ENCODE measurements at places on chromosomes 11 and 22.

GRCh38 chr22:30266445-30267381 is at the start of gene OSM:
Gene OSM, minus strand, starts transcription at chr22:30266851. Its CDS starts 52 bp downstream, at chr22:30266799.
- no peak for DNase-seq

DNA sequence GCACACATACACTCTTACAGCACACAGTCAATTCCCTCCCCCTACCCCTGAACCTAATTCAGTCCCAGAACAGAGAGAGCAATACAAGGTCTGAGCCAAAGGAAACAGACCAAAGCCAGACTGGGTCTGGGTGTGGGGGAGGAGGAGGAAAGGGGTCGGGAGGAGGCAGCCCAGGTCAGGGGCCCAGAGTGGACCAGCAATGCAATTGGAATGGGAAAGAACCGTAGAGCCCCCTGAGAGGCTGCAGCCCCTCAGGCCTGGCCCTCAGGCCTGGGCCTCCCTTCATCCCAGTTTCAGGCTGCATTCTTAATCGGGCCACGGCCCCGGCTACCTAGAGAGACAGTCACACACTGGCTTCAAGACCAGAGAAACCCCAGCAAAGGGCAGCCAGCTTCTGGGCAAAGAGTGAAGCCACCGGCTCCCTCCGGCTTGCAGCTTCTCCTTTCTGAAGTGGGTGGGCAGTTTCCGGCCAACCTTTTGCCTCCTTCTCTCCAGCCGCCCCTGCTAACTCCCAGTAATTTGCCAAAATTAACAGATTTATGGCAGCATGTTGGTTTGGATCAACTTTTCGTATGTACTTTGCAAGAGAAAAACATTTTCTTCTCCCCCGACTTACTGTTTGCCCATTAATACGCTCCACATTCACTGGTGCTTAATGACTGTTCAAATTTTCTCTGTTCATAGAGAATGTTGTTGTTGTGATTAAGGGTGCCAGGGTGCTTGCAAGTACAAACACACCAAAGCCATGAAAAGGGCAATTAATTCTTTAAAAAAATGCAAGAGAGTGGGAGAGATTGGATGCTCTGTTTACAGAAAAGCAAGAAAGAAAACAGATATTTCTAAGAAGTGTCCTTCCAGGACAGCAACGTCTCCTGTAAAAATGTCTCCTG is 488.3 kb downstream of the MN1 start:
- DNase-seq = no peak

DNA sequence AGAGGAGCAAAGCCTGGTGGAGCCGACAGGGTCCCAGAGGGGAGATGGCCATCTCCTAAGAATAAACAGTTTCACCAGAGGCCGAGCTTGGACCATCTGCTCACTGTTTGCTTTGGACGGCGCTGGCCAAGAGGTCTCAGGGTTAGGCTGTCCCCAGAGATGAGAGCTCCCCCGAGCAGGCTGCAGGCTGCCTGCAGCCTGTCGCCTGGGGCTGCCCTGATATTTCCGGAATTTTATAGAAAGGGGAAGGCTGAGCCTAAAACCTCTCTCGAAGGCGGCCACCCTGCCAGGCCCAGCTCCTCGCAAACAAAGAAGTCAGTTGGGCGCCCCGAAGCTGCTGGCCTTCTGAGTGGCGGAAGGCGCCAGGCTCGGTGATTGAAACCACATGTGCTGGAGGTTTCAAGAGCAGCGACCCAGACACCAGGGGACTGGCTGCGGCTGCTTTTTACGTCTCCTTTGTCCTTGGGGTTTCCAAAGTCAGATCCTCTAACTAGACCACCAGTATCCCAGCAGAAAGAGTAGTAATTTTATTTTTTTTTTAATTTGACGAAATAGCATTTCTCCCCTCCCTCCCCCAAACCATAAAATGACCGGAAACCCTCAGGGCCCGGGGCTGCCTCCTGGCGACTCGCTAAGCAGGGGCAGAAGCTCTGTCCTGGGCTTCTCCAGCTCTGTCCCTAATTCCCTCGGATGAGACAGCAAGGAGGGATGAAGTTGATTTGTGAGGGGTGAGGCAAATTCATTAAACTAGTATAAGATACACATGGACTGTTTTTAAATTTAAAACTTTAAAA is 57.4 kb downstream of the CLMP start:
- peak; percentile 10 for DNase-seq

DNA sequence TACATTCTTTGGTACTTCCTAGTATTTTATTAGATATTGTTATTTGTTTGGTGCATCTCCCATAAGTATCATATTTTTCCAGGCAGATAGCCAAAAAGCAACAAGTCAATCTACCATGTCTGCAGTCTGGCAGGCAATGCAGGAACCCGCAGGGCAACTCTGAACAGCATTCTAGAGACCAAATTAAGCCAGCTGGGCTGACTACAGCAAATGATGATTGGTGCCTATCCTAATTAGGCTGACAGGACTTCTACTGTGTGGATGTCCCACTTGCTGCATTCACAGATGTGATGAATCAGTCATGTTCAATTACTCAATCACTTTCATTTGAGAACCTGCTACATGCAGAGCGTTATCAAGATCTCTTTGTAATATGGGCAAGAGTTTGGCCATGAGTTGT is 40.3 kb upstream of the AMOTL1 start:
- DNase-seq = no peak

DNA sequence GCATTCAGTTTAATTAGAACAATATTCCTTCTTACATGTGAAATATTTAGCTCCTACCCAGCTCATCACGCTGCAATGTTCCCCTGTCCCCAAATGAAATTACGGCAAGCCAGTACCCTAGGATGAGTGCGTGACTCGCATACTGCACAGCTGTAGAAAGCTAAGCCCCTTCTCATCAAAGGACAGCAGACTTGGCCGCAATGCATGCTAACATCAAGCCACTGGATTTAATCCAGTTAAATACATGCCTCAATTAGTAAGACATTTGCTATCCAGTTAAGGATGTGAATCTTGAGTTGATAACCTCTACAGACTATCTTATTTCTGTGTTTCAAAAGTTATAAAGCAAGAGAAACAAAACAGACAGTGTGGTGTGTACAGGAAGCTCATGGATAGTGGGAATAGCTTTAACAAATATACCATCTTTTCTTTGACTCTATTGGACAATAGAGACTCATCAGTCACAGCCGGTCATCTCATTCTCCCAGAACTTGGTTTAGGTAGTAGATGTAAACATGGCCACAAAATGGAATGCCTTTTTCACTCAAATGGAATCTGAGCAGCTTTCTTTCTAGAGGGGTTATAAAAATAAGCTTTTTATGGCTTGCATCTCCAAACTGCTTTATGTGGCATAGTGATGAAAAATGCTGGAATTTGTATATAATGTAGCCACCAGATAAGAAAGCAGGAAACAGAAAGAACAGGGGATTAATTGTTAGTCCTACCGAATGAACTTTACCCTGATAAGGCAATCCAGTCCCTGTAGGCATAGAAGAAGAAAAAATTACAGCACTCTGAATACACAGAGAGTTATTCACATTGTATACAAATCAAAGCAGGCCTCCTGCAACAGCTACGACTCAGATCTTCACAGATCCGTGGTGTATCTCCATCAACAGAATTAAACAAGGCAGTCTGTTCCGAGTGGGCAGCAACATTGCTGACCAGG is 224.1 kb downstream of the CADM1 start:
- no peak for DNase-seq

- no peak for DNase-seq
Measured at GRCh38 chr11:16935518-16936302, 78.5 kb downstream of the PLEKHA7 start.

DNA sequence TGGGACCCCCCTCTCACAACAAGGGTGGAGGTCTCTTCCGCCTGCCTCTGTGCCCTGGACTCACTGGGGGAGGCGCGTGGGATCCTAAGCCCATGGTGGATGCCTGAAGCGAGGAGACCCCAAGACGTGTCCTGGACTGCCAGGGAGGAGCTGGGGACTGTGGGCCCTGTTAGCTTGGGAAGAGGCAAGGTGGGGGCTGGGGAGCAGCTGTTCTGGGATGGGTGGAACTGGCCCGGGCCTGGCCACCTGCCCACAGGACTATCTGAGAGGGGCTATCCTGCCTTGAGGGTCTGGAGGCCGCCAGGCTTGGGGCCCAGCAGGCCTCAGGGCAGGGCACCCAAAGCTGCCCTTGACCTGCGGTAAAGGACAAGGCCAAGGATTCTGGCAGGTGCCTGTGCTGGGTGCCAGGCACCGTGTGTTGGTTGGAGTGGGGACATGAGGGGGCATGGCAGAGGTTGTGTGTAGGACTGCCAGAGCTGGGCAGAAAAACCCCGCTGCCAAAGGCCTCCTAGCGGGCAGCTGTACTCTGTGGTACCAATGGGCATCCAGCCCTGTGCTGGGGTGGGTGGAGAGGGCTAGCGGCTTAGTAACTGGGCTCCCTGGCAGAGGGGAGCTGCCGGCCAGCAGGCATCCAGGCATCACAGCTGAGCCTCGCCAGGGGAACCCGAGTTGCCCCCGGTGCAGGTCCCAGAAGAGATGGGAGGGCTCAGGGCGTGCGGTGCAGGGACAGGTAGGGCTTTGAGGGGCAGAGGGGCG is 670 bp downstream of the LSP1 start:
- no peak for DNase-seq

GRCh38 chr11:134734141-134734845 is 322.3 kb upstream of the B3GAT1 start:
- DNase-seq = no peak

DNA sequence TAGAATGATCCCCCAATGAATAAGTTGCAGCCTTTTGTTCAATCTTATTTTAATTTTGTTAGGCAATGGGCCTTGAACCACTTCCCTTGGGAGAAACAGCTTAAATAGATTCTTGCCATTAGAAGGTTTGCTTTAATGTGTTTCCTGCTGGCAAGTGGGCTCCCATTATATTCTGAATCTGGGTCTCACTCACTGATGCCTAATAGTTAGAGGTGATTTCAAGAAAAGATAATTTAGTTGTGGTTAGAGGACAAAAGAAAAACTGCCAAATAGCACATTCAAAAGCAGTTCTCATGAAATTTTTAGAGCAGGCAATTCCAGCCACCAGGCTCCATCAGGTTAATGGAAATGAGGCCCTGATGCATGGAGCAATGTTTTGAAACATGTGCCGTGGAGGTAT is 362.6 kb upstream of the CHORDC1 start:
- DNase-seq = no peak

DNA sequence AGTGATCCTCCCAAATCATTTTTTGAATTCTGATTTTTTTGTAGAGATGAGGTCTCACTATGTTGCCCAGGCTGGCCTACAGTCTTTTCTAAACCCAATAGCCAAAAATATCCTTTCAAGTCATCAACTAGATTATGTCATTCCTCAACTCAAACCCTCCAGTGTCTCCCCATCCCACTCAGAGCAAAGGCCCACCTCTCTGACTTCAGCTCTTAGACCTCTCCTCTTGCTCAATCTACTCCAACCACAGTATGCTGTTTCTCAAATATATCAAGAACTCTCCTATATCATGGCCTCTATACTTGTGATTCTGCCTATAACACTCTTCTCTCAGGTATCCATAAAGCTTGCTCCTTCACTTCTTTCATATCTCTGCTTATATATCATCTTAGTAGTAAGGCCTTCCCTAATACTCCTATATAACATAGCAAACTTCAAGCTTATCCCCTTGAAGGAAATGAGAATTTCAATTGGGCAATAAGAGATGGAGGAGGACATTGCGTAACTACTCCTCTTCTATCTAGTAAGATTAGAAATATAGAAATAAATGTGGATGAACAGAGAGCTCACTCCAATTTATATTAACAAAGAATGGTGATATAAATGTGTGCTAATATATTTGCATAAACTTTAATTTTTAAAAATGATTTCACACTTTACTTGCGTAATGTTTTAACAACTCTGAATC is 24.5 kb downstream of the DLG2 start:
- no peak for DNase-seq

DNA sequence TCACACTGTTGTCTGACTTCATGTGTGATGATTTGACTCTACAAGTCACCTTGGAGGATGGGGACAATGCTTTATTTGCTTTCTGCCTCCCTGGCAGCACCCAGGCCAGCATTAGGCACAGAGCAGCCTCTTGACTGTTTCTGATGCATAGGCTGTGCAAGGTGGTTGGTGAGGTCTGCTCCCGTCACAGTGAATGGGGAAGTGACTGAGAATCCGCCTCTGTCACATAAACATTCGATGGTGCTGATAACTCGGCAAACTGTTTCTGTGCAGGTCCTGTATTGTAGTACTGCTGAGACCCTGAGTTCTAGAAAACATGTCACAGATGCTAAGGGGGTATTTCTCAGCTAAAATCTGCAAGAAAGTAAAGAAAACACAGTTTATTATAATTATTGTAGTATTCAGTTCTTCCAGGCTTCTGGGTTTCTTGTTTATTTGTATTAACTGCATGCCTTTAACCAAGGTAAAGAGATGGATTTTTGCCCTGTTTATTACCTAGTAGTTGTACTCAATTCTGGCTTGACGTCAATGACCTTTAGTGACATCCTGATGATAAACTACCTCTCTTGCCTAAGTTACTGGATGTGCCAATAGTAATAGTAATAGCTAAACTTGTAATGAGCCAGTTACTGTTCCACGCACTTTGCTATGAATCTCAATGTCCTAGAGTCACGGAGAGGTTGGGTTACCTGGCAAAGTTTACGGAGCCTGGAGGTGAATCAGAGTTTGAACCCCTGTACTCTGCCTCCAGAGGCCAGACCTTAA is 24.8 kb upstream of the RCN1 start:
- DNase-seq = no peak

GRCh38 chr11:65776196-65776595 is 4.6 kb downstream of the AP5B1 start:
- DNase-seq = no peak

DNA sequence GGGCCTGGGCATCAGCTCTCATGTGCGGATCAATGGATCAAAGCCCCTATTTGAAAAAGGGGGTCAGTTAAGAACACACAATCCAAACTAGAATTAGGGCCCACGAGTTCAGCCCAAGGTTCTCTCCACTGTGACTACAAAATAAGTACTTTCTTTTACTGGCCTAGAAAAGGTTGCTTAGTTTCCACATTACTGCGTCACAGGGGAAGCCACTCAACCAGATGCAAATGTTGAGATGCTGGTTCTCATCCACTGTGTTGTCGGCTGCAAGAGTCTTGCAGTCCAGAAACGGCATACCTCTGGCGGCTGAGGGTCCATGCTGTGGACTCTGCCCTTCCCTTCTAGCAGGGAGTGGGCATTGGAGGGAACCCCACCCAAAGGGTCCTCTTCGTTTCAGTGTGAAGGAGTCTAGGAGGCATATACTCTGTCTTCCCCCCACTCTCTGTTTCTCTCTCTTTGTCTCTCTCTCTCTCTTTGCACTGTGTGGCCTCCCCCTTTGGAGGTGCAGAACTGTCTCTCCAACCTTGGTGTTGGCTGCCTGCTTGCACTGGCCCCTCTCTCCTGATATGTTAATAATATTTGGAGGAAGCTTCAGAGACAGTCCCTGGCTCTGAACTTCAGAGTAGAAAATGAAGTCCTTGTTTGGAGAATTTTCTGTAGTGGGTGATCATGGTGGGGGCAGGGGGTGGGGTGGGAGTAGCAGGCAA is 99.0 kb upstream of the NNMT start:
- DNase-seq = no peak

GRCh38 chr11:125129316-125129993 is 18.0 kb upstream of the TMEM218 start:
- no peak for DNase-seq

DNA sequence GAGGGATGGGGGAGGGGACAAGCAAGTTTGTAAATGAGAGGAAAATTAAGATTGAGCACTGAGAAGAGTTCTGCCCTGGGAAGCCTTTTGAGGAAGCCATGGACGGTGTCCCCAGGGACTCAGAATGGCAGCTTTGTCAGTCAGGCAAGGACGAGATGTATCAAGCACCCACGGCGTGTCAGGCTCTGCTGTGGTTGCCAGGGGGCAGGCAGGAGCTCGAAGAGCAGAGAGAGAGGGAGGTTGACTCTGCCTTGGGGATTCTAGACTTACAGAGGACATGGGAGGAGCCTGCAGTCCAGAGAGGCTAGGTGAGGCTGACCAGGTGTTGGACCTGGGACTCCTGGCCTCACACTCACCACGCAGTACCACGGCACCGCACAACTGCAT is 29.1 kb upstream of the SYT7 start:
- no peak for DNase-seq

All from GOT3 (cell line).